Hypothalamus (tissue), 51 donors: ENCODE measurements at places on chromosomes 12 and 14.

DNA sequence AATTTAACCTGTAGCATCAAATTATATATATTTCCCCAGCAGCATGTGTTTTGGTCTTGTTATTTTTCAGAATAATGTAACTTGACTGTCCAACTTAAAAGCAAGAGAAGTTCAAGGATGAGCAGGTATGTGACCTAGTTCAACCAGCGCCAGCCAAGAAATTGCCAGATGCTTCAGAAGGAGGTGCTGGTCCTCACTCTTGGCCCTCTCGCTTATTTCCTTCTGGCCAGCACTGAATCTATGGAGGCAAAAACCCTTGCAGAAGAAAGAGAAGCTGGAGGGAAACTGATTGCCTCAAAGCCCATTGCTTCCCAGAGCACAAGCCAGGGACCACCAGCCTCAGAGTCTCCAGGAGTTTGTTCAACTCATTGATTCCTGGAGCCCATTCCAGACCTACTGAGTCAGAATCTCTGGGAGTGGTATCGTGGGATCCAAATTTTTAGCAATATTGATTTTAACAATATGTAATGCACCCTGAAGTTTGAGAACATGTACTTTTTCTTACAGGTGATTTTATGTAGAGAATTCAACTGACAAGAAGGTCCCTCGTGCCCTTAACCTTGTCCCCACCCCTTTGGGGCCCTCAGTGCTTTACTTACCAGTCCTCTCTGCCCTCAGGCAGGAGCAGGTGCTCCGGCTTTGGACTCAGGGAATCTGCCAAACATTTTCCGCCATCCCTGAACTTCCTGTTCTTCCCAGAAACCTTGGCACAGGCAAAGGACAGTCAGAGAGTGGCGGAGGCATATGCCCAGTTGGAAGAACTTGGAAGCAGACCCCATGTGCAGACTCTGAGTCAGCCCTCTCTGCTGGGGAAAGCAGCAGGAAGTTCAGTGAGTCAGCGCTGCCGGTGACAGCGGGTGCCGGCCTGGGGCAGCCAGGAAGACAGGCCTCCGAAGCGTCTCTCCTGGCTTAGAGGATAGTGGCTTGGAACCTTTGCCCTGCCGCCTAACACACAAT lies 10.4 kb downstream of the BEST3 start:
- peak; percentile 8 for DNase-seq

- DNase-seq, result no peak
Measured at GRCh38 chr12:102965281-102966155, 8.0 kb downstream of the ASCL1 start.

DNA sequence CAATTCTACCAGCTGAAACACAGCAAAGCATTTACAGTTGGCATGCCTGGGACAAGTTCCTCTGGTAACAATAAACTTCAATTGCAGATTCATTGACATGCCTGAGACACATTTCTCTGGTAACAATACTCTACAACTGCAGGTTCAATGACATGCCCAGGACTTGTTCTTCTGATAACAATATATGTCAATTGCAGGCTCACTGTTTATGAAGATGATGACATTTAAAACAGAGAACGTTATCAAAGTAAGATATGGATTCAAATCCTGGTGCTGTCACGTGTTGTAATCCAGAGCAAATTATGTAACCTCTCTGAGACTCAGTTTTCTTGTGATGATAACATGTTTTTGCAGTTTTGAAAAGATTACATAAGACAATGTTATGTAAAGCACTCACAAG lies 20.5 kb downstream of the KITLG start:
- DNase-seq, result no peak

- no peak for DNase-seq
Measured at GRCh38 chr12:27385766-27386564, 53.3 kb downstream of the BMAL2 start.

DNA sequence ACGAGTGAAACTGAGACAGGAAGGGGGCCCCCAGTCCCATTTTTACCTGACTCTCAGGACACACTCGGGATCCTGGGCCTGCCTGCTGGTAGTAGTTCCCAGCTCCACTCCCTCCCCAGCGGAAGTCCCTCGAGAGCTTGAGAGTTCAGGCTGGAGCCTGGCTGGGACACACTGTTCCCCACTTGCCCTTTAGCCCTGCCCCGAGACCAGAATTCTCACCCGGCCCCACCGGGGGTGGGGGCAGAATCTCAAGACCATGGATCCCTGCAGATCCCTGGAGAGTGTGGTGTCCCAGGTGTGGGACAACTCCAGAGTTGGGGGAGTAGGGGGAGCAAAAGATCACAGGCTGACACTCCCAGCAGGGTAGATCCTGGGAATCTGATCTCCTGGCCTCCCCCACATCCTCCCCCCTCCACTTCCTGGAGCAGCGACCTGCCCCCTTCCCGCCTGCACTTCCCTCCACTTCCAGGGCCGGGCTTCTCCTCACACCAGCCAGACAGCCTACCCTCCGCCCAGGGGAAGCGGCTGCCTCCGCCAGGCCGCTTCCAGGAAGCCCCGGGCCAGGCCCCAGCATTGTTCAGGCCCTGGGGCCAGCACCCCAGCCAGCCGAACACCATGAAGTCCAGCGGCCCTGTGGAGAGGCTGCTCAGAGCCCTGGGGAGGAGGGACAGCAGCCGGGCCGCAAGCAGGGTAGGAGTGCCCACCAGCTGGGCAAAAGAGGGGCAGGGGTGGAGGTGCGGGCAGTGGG lies at the start of gene TNS2:
TSS of gene TNS2 (plus strand) at position 495 of the 748 bp plus-strand sequence. CDS start at position 616, 121 bp downstream.
- no peak for DNase-seq

DNA sequence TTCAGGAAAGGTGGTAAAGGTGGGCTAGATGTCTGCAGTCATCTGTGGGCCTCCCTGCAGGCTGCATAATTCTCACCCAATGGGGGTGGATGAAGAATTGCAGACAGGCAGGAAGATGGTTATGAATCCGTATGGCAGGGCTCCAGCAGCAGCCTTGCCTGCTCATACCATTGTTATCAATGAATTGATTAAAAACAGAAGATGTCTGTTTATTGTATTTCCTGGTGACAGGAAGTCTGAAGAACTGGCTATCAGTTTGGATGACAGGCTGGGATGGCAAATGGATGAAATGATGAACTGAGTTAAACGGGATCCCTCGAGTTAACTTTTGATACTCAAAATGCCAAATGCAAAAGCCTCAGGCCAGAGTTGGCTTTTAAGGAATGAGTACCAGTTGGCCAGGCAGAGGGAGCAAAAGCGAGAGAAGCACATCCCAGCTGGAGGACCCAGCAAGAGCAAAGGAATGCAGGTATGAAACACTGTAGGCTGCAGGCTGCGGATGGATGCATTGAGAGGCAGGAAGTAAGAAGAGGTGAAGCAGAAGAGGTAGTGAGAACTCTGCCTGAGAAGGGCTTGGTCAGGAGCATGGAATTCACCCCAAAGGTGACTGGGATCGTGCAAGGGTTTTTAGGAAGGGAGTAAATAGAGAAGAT lies 550.0 kb upstream of the TBX3 start:
- no peak for DNase-seq

DNA sequence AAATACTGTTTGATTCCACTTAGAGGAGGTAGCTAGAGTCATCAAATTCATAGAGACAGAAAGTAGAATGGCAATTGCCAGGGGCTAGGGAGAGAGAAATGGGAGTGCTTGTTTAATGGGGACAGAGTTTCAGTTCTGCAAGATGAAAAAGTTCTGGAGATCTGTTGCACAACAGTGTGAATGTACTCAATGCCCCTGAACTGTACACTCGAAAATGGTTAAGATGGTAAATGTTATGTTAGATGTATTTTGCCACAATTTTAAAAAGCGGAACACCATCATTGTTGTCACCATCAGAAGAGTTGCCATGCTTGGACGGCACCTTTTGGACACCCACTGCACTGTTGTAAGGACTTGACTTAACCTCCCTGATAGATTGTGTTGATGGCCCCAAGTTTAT lies 106.9 kb downstream of the SCARB1 start:
- no peak for DNase-seq

DNA sequence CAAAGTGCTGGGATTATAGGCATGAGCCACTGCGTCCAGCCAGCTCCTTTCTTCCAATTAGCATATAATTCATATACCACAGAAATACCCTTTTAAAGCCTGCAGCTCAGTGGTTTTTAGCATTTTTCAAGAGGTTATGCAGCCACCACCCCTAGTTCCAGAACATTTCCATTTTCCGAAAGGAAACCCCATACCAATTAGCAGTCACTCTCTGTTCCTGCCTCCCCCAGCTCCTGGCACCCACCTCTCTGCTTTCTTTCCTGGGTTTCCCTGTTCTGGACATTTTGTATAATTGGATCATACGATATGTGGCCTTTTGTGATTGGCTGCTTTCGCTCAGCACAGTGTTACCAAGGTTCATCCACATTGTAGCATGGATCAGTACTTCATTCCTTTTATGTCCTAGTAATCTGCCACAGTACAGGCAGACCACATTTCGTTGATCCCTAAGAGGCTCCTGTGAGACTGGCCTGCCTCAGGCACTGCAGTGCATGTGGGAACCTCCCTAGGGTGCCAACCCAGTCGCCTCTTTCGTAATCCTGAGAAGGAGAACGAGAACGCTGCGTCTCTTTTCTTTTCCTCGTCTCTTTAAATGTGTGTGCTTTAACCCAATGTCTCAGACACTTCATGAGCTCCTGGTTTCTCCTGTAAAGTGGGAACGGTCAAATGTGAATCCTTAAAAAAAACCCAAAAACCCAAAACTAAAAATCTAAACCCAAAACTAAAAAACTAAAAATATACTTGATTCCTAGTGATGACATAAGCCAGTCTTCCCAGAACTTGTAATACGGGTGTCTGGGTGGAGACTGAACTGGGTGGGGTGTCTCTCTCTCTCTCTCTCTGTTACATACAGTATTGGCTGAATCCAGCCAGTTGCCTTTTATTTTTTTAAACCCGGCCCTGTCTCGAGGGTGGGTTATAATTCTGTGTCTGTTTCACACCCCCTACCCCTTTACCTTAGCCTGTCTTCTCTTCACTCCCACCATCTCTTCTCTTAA lies 14.7 kb downstream of the AACS start:
- DNase-seq, result no peak

DNA sequence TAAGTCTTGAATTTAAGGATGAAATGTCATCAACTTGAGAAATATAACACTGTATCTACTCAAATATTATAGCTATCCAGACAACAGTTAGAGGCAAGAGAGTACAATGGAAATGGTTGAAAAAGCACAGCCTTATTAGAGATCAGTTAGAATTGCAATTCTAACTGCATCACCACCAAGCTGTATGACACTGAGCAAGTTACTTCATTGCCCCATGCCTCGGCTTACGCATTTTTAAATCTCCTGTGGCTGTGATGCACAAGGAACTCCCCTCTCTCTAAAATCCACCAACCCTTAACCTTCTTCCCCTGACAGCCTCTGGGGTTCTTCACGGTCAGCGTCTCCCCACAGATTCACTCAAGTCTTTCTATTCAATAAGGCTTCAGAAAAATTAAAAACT lies 75.1 kb downstream of the MED13L start:
- DNase-seq, result no peak

DNA sequence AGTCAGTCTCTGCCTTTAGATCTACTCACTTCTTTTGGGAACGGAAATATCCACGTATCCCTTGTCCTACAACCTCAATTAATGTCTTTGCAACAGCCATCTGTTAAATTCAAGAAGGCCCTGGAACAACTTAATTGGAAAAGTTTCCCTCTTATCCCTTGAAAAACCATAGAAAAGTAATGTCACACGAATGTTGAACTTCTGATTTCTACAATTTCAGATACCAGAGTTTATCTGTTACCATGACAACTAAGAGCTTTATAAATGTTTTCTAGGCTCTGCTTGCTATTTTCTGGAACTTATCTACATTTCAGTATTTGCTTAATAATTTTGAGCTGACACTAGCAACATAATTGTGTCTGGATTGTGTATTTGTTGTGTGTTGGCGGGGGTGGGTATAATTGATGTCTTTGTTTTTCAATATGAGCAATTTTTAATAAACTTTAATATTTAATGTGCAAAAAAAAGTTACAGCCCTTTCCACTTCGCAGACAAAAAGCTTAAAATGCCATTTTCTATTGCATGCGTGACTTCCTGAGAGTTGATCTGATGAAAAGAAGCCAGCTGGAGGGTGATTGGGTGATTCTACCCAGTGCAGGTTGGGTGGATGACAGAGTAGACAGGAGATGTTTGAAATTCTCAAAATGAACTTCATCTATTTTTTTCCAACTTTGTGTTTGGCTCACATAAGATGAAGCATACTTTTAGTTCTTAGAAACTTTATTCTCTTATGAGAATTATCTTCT lies 11.8 kb upstream of the EDDM3A start:
- DNase-seq, result no peak

DNA sequence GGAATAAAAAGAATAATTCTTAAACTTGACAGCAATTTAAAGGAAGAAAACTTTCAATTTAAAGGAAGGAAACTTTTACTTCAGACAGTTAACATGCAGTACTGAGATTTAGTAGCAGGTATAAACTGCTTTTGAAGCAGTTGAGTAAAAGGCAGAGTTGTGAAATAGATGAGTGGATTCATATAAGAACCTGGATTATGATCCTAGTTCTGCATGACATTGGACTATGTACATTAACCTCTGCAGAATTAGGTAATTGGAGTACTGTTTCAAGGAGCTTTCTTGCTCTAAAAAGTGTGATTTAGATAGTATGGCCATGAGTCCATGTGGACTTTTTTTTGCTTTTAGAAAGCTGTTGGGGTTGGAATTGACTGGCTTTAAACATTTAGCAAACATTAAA lies 29.7 kb downstream of the ATP2A2 start:
- DNase-seq, result no peak

DNA sequence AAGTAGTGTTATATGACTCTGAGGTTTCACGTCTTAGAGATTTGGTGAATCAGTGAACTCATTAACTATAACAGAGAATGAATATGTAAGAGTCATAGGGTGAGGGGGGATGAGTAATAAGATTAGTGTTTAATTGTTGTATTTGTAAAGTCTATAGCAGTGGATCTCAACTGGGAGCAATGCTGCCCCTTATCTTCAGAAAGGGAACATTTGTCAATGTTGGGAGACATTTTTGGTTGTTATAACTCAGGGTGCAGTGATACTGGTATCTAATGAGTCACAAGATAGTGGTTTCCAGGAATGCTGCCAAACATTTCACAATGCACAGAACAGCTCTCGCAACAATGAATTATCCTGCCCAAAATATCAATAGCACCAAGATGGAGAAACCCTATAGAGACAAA lies 1193.7 kb downstream of the GALC start:
- no peak for DNase-seq

- no peak for DNase-seq
Measured at GRCh38 chr12:39443929-39444209, 949 bp upstream of the KIF21A start.
